ENCODE measurements at places on chromosomes 16 and 17.

DNA sequence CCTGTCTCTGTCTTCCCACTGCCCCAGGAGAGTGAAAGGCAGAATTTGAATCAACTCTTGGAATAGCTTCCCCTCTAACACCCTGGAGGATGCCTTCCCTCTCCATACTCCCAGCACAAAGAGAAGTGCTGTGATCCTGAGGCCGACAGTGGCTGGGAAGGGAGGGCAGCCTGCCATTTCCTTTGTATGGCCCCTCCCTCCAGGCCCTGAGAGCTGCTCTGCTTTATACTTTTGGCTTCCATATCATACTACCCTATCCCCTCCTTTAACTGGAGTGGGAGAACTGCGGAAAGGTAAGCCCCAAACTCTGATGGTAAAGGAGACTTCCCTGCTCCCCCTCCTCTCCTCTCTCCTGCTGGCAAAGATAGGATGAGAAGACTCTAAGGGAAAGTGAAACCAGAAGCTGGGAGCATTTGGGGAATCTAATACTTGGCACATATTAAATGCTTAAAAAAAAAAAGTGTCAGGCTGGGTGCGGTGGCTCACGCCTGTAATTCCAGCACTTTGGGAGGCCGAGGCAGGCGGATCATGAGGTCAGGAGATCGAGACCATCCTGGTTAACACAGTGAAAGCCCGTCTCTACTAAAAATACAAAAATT lies 4.1 kb upstream of the MED24 start:
- DNase-seq = no peak

DNA sequence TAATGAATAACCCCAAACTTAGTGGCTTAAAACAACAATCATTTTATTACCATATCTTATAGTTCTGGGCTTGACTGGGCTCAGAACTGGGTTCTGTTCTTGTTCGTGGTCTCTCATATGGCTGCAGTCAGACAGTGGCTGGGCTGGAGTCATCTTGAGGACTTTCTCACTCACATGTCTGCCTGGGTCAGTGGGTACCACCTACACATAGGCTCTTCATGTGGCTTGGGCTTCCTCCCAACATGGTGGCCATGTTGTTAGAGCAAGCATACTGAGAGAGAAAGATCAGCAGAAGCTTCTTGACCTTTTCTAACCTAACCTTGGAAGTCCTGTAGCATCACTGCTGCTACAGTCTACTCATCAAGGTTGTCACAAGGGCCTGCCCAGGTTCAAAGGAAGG lies 158.6 kb upstream of the SDK2 start:
- DNase-seq = no peak

DNA sequence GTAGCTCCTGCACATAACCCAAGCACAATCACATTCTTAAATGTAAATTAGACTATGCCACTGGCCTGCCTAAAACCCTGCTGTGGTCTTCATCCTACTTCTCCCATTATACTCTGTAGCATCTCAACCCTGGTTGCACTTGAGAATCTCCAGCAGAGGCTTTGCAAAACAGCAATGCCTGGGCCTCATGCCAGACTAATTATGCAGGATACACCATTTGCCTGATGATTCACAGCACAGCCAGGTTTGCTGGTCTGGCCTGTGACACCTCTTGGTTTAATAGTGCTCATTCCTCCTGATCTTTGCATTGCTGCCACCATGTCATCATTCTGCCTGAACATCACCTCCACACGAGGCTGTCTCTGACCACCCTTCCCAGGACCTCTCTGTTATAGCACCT lies 491.9 kb upstream of the TOM1L1 start:
- DNase-seq = no peak

DNA sequence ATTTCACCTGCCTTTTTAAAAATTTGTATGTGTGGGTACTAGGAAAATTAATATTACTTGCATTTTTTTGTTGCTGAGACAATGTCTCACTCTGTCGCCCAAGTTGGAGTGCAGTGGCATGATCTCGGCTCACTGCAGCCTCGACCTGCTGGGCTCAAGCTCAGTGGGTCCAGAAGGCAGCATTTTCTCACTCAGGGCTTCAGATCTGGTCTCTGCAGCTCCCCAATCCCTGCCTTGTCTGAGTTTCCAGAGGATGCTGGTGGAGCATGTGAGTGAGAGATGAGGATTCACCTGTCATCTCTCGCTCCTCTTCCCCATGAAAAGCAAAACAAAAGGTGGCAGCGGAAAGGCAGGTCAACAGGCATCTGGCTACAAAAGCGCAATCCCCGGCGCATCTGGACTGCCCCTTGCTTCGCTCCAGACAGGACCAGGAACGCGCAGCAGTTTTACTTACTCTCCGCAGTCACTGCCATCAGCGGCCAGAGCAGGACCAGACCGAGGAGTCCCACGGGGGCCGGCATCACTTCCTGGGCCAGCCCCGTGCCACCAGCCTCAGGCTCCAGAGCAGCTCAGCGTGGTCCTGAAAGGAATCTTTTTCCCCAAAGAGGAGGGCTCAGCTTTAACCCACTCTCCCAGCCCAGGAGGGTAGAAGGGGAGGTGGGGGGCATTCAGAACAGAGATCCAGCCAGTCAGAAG lies 59.9 kb downstream of the LITAF start:
- no peak for DNase-seq

GRCh38 chr17:14078027-14078426 lies 8.7 kb downstream of the COX10 start:
- DNase-seq = no peak

All from muscle of back (tissue), 13 donors.